ENCODE measurements at places on chromosomes 4 and X. TPM values are rescaled to one million over a fixed set of nuclear protein-coding genes. Genes with fewer than 3 reads are reported as not detected.

DNA sequence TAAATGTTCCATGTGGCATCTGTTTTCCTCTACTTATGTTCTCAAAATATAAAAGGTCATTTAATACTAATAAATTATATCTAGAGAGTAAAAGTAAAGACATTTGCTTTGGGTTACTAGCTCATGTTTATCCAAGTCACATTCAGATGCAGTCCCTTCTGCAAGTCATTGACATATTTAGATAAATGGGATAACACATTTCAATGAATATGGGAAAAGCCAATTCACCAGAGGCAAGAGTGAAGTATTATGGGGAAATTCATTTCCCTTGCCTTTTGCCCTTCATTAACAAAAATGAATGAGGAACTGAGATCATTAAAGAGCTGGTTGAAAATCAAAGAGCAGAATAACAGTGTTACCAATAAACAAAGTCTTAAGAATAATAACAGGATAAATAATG, 306.2 kb upstream of the FSTL5 start:
- no peak for DNase-seq

GRCh38 chr4:76950052-76950955, 752 bp downstream of the SEPTIN11 start:
- peak; percentile 65 for DNase-seq

PABPC1L2B gene
- not detected for total RNA-seq

PAK3 gene
- 1.2 TPM for total RNA-seq
